HL-60 (cell line): ENCODE measurements at places on chromosomes 5 and 9.

DNA sequence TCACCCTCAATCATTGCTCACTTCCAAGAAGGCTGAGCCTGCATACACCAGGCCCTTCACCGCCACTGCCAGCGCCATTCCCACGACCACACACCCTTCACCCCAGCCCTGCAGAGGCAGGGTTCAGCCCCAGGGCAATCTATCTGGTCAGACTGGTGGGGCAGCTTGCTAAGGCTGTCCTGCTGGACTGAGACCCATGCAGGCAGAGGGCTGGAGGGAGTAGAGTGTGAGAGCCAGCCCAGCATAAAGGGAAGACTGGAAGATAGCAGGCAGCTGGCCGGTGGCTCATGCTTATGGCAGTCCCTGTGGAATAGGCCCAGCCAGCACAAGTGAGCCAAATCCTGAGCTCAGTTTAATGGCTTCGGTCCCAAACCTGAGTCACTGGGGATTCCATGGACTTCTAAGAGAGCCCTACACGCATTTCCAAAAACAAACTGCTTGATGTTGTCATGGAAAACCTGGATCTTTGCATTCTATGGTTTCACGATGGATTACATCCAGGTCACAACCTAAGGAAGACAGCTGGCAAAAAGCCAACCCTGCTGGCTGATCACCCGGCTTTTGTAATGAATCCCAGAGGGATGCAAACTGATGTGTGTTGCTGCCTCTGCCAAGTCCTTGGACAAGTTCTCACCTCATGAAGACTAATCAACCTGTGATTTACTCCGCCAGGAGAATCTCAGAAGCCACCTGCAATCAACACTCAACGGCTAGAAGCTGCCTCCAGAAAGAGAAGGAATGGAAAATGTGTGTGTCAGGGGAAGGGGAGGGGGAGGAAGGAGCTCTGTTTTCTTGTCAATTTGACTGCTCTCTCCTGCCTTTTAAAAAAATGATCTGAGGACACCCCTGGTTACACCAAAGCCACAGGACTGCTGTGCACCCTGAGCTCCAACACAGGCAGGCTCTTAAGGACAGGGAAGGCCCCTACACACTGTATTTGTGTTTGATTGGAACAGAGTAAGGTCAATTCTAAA is 143.6 kb downstream of the LHFPL2 start:
- no peak for DNase-seq

- DNase-seq: no peak
Observed at GRCh38 chr9:8727191-8727590, 927.6 kb upstream of the DMAC1 start.

GRCh38 chr5:66358741-66359140 is 214.6 kb downstream of the SREK1 start:
- no peak for DNase-seq

DNA sequence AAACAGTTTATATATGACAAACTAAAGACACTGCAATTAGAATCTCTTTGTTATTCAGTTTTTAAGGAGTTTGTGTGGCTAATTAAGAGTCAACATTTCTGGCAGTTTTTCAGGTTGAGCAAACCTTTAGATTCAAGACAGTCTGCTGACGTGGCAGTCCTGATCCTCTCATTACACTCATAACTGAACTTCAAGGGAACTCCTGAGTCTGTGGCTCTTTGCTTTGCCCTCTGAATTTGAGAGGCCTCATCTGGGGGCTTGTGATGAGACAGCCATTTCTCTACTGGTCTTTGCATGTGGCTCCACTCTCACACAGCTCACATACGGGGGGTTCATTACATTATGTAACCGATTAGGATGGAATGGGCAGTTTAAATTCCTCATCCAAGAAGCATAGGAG is 182.9 kb upstream of the MEF2C start:
- no peak for DNase-seq

DNA sequence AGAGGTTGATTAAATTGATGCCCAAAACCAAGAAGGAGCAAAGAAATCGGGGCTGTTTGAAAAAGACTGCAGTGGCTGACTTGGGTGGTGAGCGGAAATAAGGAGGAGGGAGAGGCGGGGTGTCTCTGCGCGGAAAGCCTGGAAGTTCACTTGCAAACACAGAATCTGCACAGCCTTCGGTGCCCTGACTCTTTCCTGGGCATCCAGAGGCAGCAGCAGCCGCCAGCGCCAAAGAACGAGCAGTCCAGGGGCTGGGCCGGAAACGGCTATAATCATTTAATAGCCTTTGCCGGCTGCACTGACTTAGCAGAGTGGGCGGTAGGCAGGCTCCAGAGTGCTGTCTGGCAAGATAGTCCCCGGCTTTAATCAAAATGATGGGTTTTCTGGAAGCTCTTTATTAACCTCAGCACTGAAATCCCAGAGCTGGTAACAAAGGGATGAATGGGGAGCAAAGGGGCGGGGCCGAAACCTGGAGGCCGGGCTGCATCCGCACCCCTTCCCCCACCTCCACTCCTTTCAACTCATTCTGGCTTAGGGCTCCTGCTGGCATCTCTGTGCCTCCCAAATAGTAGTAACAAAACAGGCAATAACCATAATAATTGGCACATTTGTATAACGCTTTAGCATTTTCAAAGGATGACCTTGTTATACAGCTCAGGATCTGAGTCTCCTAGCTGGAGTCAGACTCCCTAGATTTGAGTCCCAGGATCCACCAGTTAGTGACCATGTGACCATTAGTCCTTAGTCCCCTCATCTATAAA is 35.7 kb downstream of the PCDHAC2 start:
- no peak for DNase-seq

GRCh38 chr9:3342159-3342777 is 183.5 kb downstream of the RFX3 start:
- DNase-seq: no peak

GRCh38 chr9:87223392-87224246 is 274.0 kb upstream of the DAPK1 start:
- DNase-seq: no peak

GRCh38 chr5:118796081-118796480 is 192.3 kb downstream of the DTWD2 start:
- no peak for DNase-seq
